Activated CD8-positive, alpha-beta T cell treated with anti-CD3 and anti-CD28 coated beads for 36 hours (primary cell): ENCODE measurements at places on chromosomes 11 and 22. TPM values are rescaled to one million over a fixed set of nuclear protein-coding genes. Genes with fewer than 3 reads are reported as not detected.

GRCh38 chr11:77407613-77408012 lies 66.3 kb downstream of the PAK1 start:
- peaks cover 53% of the 10 kb centered on the region for H3K4me1 ChIP-seq
- DNase-seq = no peak
- no peaks in the 10 kb centered on the region for H3K27me3 ChIP-seq
- H3K36me3 ChIP-seq = peaks cover 11% of the 10 kb centered on the region

Gene P4HA3
- not detected for total RNA-seq

DNA sequence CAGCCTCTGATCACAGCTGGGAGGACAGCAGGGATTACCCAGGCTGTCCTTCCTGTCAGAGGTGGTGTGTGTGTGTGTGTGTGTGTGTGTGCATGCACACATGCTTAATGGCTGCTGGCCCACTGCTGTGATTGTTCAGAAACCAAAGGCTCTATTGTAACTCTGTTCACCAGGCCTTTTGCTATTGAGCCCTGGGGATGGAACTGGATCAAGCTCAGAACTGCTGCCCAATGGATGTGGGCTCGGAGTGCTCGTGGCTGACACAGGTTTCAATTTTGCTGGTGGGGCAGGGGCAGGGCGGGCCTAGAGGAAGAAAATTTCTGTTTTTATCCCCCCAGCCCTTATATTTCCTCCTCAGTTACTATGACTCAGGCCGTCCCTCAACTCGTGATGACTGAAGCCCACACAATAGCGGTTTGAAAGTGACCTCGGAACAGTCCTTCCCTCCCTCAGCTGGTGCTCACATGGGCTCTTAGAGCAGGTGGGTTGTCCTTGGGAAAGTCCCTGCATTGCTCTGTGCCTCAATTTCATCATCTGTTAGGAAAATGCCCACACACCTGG lies 359.3 kb downstream of the TENM4 start:
- H3K4me1 ChIP-seq = no peaks in the 10 kb centered on the region
- no peak overlapping the region for H3K4me3 ChIP-seq
- no peaks in the 10 kb centered on the region for H3K36me3 ChIP-seq

- H3K4me1 ChIP-seq = peaks cover 5% of the 10 kb centered on the region
- H3K27me3 ChIP-seq = peaks cover 5% of the 10 kb centered on the region
- no peak overlapping the region for H3K4me3 ChIP-seq
- no peak for DNase-seq
Measured at GRCh38 chr11:119723243-119723951, 5.6 kb downstream of the NECTIN1 start.

DNA sequence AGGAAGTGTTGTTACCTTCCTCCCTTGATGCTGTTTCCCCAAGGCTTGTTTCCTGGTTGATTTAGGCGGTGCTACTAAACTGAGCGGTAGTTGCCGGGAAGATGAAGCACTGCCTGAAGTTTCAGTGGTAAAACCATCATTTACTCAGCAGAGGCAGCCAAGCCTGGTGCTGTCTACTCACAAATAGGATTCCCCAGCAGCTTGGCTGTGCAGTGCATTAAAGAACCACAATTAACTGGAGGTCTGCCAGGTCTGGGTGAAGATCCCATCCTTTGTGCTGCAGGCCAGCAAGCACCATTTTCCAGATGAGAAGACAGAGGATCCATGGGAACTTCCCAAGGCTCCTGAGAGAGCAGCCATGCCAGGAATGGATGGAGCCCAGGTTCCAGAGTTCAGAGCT lies 231.9 kb upstream of the E2F8 start:
- H3K36me3 ChIP-seq = no peaks in the 10 kb centered on the region
- no peaks in the 10 kb centered on the region for H3K4me1 ChIP-seq
- H3K4me3 ChIP-seq = no peak overlapping the region
- H3K27ac ChIP-seq = no peak overlapping the region
- H3K27me3 ChIP-seq = peaks cover 6% of the 10 kb centered on the region

GRCh38 chr11:18452927-18453326 lies 2.7 kb upstream of the LDHAL6A start:
- no peak for DNase-seq
- H3K36me3 ChIP-seq = no peaks in the 10 kb centered on the region
- no peak overlapping the region for H3K27ac ChIP-seq
- peaks cover 2% of the 10 kb centered on the region for H3K4me1 ChIP-seq

DNA sequence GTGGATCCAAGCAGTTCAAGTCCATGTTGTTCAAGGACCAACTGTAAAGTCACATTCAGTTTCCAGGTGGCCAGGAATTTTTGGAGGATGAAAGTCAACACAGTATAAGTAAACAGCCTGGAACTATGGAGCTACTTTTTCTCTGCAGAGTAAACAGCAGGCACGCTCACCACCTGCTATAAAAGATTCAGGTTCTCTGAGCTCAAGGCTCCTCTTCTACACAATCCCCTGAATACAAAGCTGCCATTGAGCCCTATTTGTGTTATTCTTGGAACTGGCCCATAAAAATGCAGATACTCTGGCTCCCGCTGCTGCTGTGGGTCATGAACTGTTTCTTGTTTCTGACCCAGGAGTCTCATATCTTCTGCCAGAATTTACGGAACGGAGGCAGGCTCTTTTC lies 56.9 kb upstream of the PRR5 start:
- H3K36me3 ChIP-seq = no peaks in the 10 kb centered on the region
- H3K4me3 ChIP-seq = no peak overlapping the region
- no peaks in the 10 kb centered on the region for H3K4me1 ChIP-seq
- no peaks in the 10 kb centered on the region for H3K27me3 ChIP-seq
- no peak overlapping the region for H3K27ac ChIP-seq

GRCh38 chr11:96012086-96012824 lies 88.3 kb upstream of the MTMR2 start:
- H3K4me1 ChIP-seq = peaks cover 58% of the 10 kb centered on the region
- no peaks in the 10 kb centered on the region for H3K27me3 ChIP-seq
- DNase-seq = peak; percentile 61

Gene CLCF1
- total RNA-seq = 0.81 TPM

Gene OR52I1
- not detected for total RNA-seq

Gene LGR4
- total RNA-seq = not detected

DNA sequence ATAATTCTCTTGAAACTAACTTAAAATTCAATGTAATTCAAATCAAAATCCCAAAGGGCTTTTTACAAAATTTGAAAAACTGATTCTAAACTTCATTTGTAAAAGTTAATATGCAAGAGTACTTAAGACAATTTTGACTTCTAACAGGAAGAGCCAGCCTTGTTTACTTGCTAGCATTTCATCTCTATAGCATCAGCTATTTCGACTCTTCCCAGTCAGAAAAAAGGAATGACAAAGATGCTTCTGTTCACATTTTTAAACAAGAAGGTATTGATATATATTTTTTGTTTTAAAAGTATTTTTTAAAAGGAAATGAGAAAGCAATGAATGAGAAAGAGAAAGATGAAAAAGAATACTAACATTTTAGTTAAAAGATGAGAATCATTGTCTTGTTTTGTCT lies 16.4 kb downstream of the SLN start:
- H3K27me3 ChIP-seq = peaks cover 27% of the 10 kb centered on the region
- no peaks in the 10 kb centered on the region for H3K4me1 ChIP-seq
- H3K27ac ChIP-seq = no peak overlapping the region
- DNase-seq = no peak
- no peak overlapping the region for H3K4me3 ChIP-seq

DNA sequence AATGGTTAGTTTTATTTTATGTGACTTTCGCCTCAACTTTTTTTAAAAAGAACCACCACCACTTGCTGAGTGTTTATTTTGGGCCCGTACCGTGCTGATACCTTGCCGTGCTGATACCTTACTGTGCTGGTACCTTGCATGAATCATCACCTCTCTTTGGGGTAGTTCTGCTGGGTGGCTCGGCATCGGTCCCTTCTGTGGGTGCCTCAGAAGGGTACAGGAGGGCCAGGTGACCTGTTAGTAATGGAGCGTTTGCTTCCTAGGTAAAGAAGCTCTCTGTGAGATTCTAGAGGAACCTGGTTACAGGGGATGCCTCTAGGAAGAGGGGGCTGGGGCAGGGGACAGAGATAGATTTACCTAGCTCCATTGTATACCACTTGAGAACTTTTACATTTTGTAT lies 17.1 kb downstream of the TOM1 start:
- no peak overlapping the region for H3K4me3 ChIP-seq
- no peaks in the 10 kb centered on the region for H3K27me3 ChIP-seq
- DNase-seq = no peak
- H3K27ac ChIP-seq = no peak overlapping the region
- no peaks in the 10 kb centered on the region for H3K36me3 ChIP-seq

DNA sequence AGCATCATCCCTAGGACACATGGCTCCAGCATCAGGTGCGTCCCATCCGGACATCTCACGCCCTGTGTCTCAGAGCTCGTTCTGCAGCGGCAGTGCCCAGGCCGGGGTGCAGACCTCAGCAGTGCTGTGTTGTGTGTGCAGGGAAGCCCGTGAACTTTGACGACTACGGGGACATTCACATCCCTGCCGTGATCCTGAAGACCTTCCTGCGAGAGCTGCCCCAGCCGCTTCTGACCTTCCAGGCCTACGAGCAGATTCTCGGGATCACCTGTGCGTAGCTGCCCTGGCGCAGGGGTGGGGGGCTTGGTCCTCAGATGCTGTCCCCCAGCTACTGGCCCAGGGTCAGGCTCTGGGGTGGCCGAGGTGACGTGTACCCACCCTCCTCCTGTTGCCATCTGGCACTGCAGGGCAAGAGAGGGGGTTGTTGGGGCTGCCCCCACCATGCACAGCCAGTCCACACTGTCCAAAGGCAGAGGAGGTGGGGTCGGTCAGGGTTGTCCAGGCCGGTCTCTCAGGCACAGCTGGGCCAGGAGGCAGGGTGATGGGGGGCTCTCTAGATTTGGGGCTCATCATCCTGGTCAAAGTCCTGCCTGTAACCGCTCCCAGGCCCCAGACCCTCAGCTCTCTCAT lies 96.5 kb downstream of the ARHGAP8 start:
- H3K36me3 ChIP-seq = no peaks in the 10 kb centered on the region
- no peaks in the 10 kb centered on the region for H3K27me3 ChIP-seq
- no peak overlapping the region for H3K4me3 ChIP-seq
- no peak overlapping the region for H3K27ac ChIP-seq

DNA sequence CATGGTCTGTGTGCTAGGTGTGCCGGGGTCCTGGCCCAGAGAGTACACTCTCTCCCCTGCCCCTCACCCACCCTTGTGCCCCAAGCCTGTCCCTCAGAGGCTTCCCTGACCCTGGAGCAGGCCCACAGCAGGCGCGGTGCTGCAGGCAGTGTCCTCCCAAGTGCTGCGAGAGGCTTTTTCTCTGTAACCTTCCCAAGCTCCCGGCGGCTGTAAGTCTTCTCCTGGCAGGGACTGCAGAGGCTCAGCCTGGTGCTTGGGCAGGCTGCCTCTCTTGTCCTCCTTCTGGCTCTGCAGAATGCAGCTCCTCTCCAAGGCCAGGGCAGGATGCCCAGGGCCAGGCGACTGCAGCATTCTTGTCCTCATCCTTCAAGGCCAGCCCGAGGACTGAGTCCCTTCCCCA lies 15.9 kb downstream of the RFPL1 start:
- no peaks in the 10 kb centered on the region for H3K4me1 ChIP-seq
- DNase-seq = no peak
- no peak overlapping the region for H3K27ac ChIP-seq
- H3K36me3 ChIP-seq = no peaks in the 10 kb centered on the region
- no peak overlapping the region for H3K4me3 ChIP-seq

- peak overlapping the region; percentile 100 for H3K27ac ChIP-seq
- peaks cover 97% of the 10 kb centered on the region for H3K36me3 ChIP-seq
- no peaks in the 10 kb centered on the region for H3K27me3 ChIP-seq
- DNase-seq = peak; percentile 95
- H3K4me3 ChIP-seq = peak overlapping the region; percentile 90
Measured at GRCh38 chr22:36329254-36330078, 58.3 kb downstream of the MYH9 start.

- no peak overlapping the region for H3K27ac ChIP-seq
- H3K27me3 ChIP-seq = peaks cover 28% of the 10 kb centered on the region
- peaks cover 65% of the 10 kb centered on the region for H3K4me1 ChIP-seq
Measured at GRCh38 chr22:39238966-39239505, 5.7 kb downstream of the PDGFB start.

DNA sequence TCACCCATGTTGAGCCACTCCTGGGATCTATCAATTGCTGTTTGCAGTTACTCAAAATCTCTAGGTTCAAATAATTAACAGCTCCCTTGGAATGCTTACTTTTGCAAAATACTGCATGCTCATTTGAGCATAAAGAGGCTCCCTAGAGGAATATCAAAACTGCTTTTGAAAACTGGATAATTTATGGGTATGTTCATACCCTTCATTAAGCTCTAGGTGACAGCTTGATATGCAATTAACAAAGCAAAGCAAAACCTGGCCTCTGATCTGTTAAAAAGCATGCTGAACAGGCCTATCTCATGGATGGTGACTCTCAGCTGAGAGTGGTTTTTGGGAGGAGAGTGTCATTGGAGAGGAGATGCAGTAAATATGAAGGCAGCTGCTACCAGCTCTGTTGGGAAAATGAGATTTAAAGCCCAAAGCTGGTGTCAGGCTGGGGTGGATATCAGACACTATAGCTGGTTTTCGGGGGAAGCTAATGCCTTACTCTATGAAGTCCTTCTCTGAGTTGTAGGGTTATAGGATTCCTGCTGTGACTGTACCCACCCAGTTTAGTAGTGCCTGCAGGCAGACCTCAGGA lies 110.9 kb downstream of the RASSF10 start:
- no peak overlapping the region for H3K4me3 ChIP-seq
- H3K27me3 ChIP-seq = peaks cover 28% of the 10 kb centered on the region
- DNase-seq = no peak
- no peak overlapping the region for H3K27ac ChIP-seq
- no peaks in the 10 kb centered on the region for H3K36me3 ChIP-seq

- DNase-seq = no peak
- H3K27me3 ChIP-seq = peaks cover 13% of the 10 kb centered on the region
Measured at GRCh38 chr22:24925586-24926427, 20.7 kb downstream of the LHFPL7 start.

DNA sequence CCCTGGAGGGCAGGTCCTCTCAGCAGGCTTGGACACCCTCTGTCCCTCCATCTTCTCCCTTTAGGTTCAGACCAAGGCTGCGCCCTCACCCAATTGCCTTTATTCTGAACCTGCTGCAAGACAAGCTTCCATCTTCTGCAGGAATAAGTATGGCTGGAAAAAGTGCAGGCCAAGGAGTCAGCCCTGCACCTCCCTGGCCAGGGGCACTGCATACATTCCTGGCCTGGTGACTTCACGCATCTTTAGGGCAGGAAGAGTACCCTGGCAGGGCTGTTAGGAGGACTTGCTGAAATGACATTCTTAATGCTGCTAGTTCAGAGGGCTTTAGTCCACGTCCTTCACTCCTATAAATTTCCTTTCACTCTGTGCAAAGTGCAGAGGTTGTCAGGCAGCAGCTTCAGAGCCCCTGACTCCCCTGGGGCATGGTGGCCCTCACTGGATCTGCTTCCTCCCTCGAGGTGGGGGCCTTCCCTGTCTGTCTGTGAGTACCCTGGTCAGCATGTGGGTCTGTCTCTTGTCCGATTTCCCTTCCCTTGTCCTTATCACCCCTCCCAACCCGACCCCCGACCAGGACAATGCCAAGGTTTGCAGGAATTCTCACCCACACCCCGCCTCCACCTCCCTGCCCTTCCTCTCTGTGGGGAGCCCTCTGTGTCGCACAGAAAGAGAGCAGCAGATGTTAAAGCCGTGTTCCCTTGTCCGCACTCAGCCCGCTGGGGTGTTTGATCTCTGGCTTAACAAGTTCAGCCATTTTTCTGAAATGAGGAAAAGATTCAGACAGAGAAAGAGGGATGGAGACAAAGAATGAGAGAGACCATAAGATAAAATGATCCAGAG lies 124.5 kb upstream of the SYT13 start:
- H3K36me3 ChIP-seq = no peaks in the 10 kb centered on the region
- DNase-seq = no peak
- no peak overlapping the region for H3K4me3 ChIP-seq
- no peak overlapping the region for H3K27ac ChIP-seq

- DNase-seq = no peak
- no peaks in the 10 kb centered on the region for H3K27me3 ChIP-seq
- peaks cover 21% of the 10 kb centered on the region for H3K4me1 ChIP-seq
Measured at GRCh38 chr11:39363571-39363970, 2095.9 kb downstream of the LRRC4C start.
